ENCODE measurements at places on chromosomes 11 and 22.

DNA sequence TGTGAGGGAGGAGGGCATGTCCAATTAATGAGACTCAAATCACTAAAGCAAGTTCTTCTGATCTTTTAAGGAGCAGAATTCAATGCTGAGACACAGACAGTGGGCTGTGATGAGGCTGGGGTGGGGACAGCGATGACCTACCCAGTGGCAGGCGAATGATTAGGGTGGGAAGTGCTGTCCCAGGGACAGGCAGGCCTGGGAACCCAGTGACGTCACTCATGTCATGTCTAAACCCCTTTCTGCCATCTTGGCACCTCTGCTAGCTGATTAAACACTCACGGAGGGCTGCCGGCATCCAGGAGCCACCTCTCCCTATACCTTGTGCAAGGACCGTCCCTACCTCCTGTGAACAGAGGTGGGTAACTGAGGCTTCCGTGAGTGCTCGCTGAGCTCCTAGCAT lies 1235.2 kb downstream of the TBC1D22A start:
- DNase-seq, result no peak

GRCh38 chr11:33064866-33065265 lies 25.5 kb downstream of the TCP11L1 start:
- peak; percentile 44 for DNase-seq

- DNase-seq, result no peak
Observed at GRCh38 chr11:29214833-29215232, 802.0 kb downstream of the KCNA4 start.

DNA sequence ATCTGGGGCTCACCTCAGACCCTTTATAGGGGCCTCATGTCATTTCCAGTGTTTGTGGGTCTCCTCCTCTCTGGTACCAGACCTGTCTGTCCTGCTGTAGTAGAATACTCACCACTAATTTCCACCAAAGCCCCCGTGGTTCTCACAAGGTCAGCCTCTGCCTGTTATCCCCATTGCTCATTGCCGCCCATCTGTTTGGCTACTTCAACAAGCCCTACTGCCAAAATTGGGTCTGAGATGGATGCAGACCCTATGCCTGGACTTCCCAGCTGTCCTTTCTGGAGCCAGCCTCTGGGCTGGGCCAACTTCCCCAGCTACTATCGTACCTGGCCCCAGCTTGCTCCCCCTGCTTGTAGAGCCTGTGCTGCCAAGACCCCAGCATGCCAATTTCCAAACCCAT lies 152.1 kb upstream of the ISX start:
- DNase-seq, result no peak

GRCh38 chr11:33920838-33921613 lies 29.1 kb upstream of the LMO2 start:
- DNase-seq, result peak; percentile 77

GRCh38 chr11:44623731-44624491 lies 58.4 kb downstream of the CD82 start:
- no peak for DNase-seq

DNA sequence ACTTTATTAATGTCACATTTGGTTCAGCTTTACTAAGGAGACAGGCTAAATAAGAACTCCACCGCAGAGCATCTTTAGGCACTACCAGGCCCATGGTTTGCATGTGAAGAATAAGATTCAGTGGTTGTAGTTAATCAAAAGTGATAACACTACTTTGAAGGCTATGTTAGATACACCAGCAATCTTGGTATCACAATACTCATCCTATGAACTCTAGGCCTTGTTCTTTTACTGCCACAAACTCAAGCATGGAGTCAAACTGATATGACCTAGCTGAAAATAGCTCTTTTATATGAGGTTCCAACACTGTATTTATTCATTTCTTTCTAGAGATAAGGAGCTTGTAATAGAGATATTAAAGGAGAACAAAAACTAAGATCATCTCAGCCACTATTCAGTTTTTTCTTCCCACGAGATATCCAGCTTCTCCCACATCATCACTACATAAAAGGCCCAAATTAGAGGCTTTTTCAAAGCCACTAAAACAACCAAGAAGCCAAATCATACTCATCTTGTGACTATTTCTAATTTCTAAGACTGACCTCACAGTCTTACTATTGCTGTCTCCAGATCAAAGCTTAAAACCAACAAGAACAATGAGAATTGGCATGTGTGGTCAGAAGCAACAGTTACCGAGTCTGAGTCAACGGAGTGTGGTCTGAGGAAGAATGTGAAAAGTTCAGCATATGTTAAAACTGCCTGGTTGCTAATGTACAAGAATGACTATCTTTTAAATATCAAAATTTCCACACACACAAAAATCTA lies 25.1 kb upstream of the GUCY1A2 start:
- peak; percentile 3 for DNase-seq

GRCh38 chr11:14861680-14862079 lies 30.4 kb downstream of the CYP2R1 start:
- no peak for DNase-seq
